ENCODE measurements at places on chromosomes 2 and 18.

- no peak for DNase-seq
Measured at GRCh38 chr18:9275890-9276289, 58.7 kb upstream of the TWSG1 start.

DNA sequence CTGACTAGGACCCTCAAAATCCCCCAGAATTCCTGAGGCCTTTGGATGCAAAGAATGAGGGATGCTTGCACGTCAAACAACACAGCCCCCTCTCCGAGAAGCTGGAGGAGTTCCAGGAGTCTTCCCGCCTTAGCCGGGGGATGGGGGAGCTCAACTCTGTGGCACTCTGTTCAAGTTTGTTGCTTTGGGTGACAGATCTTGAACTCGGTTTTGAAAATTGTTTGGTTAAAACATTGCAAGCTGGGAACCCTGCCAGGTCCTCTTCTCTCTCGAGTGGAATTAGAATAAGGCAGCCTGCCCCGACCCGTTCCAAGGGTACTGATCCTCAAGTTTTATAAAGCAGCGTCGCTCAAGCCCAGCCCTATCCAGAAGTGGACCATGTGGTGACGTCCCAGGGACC, 244.1 kb downstream of the LOXHD1 start:
- no peak for DNase-seq

DNA sequence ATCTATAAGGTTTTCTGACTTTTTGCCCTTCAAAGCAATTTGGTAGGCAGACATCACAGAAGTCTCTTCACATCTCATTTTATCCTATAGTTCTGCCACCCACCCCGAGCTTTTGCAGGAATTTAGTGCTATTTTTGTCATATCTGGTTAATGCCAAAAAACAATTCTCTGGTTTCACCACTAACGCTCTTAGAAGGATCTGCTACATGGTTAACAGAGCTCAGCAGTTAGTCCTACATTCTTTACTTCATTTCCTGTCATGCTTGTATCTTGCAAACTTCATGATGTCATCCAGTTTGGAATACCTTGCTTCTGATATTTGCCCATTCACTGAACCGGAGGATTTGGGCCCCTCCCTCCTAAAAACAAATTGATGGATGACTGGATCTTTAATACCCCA, 116.8 kb upstream of the SERPINE2 start:
- no peak for DNase-seq

- no peak for DNase-seq
Measured at GRCh38 chr2:215621381-215621780, 185.5 kb upstream of the FN1 start.

- DNase-seq: no peak
Measured at GRCh38 chr18:60599267-60599666, 226.7 kb upstream of the MC4R start.

GRCh38 chr2:185477452-185477851, 261.2 kb upstream of the FSIP2 start:
- DNase-seq: no peak

Data from NCI-H748 treated with DMSO at 0.1 percent for 48 hours (cell line).